ENCODE measurements at places on chromosomes 12 and 14.
A peak's percentile ranks its signal among the peaks of the same experiment; 100 is the strongest.

GRCh38 chr12:46219132-46219876 is 49.5 kb downstream of the SLC38A1 start:
- no peak for DNase-seq

GRCh38 chr14:103762036-103762435 is 46.4 kb downstream of the ZFYVE21 start:
- no peak for DNase-seq

- no peak for DNase-seq
Measured at GRCh38 chr14:90836692-90837063, 20.4 kb upstream of the TTC7B start.

GRCh38 chr12:7293670-7294069 is 10.2 kb upstream of the ACSM4 start:
- no peak for DNase-seq

DNA sequence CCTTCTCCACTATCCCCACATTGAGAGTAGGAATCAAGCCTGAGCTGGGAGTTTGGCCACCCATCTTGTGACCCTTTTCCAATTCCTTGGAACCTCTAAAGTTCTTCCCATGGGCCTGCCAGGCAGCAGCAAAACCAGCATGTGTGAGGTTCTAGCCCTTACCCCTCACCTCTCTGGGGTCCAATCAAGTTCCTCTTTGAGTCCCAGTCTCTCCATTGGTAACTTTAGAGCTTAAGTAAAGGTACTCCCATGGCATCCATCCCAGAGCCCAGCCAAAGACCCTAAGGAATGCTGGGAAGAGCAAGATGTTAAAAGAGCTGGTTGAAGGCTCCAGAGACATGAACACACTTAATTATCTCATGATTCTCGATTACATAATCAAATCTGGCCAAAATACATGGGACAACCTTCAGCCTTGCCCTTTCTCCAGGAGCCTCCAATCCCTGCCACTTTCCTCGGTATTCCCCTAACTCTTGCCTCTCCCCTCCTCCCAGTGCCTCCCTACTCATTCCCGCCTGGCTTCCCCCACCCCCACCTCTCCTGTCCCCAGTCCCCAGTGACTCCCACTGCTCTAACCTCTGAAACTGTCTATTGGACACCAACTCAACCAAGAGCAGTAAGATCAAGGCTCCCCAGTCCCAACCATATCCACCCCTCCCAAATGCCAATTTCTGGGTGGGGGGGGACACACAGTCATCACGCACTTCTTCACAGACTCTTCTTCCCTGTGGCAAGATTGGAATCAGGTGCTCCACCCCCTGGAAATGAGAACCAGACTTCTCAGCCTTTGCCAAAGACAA is 4.8 kb upstream of the TNS2 start:
- no peak for DNase-seq

- DNase-seq = no peak
Measured at GRCh38 chr12:54442099-54442498, 23.0 kb upstream of the ITGA5 start.

GRCh38 chr14:85172290-85172689 is 357.7 kb upstream of the FLRT2 start:
- DNase-seq = no peak

DNA sequence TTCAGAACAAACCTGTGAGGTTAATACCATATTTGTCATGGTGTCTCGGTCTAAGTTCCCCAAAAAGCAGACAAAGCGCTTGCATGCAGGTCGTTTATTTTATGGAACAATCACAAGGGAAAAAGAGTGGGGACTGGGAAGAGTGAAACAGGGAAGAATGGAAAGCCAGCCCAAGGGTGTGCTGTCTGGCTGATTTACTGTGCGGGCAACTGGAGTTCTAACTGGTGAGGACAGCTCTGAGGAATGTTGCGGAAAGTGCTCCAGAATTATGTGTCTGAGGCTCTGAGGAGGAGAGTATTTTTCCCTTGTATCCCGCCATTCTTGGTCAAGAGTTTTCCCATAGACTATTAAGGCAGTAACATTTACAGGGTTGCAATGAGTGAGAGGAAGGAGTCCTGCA is 465.4 kb downstream of the RMST start:
- no peak for DNase-seq

- DNase-seq = peak; percentile 79
Measured at GRCh38 chr12:28222081-28222700, 31.9 kb downstream of the CCDC91 start.

DNA sequence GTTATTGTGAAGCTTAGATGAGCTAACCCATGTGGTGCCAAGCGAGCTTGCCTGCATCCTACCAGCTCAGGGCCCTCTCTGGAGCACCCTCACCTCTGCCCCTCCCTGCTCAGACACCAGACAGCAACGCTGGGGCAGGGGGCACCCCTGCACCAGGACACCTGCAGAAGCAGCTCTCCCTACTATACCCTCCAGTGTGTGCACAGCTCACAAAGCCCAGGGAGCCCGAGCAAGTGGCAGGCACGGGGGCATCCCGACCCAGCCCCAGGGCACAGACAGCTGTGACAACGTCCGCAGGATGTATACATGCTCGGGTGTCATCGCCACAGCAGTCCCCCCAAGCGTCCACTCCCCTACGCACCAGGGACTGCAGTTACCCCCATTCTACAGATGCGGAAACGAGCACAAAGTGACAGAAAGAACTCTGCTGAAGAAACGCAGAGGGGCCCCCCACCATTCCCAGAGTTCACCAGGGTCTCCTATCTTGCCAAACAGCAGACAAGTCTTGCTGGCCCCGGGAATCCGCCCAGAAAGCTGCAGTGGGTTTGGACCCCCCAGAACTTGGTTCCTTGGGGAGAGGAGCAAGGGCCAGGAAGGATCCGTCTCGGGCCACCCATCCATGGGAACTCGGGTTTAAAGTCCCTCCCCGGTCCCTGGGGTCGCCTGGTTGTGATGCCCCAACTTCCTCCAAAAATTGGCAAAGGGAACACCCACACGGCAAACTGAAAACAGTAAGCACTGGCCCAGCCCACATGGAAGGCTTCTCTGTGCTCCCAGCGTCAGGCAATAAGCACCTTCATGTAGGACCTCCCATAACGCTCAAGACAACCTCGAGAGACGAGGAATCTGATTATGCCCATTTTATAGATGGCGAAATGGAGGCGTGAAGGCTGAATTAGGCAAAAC is 12.0 kb downstream of the NCOR2 start:
- no peak for DNase-seq

GRCh38 chr12:14473707-14474287 is 93.9 kb downstream of the PLBD1 start:
- DNase-seq = no peak

DNA sequence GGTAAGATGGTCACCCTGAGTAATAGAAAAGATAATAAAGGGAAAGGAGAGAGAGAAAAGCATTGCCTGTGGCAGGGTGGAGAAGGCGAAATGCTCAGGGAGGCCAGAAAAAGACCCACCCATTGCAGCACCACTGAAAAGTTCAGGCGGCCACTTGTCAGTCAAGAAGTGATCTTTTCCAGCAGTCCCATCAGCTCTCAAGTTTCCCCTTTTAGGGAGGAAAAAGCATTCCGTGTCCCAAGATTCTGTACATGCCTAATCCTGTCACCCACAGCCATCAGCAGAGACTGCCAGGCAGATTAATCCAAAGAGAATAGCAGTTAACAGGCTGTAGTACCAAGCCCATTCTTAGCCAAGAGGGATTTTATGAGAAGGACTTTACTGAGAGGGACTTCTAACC is 11.9 kb downstream of the SLC38A1 start:
- DNase-seq = no peak

DNA sequence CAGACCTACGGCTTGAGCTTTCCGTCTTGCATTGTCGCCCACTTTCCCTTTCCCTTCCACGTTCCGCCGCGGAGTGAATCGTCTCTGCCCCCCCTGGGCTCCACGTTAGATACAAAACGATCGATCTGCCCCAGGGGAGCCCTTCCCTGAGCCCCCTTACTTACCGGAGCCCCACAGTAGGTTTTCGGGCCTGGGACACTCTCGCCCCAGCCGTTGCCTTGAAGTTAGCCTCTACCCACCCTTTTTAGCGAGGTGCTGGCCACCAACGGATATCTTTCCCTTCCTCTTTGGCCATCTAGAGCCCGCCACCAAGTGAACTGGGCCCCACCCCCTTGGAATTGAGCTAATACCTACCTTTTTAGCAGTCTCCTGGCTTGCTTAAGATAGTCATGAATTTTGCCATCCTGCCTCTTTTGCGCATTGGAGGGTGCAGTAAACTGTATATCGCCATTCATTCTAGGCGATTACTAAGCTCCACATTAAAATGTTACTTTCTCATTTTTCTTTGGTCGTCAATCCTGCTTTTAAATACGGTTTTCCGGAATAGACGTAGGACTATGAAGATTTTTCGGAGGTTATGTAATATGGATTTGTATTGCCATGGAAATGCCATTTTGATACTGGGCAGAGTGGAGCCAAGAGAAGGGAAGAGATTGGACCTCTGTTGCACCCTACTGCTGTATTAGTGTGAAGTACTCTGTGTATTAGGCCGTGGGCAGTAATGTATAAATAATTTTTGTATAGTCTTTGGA is 764 bp downstream of the RBM25 start:
- no peak for DNase-seq

DNA sequence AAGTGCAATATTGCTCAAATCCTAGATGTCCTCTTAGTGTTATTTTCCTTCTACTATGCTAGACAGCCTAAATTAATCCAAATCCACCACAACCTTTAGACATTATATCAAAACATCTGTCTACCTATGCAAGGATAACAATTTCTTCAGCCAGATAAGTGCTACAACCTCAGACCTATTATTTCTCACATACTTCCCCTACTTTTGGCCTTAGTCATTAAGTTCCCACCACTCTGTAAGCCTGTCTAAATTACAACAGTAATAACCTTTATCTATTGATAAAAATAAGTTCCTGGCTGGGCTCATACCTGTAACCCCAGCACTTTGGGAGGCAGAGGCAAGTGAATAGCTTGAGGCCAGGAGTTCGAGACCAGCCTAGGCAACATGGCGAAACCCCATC is 74.0 kb downstream of the KIF21A start:
- no peak for DNase-seq

GRCh38 chr14:71248194-71248593 is 340.9 kb downstream of the PCNX1 start:
- no peak for DNase-seq

GRCh38 chr14:52355016-52355431 is 40.9 kb downstream of the PTGER2 start:
- no peak for DNase-seq

DNA sequence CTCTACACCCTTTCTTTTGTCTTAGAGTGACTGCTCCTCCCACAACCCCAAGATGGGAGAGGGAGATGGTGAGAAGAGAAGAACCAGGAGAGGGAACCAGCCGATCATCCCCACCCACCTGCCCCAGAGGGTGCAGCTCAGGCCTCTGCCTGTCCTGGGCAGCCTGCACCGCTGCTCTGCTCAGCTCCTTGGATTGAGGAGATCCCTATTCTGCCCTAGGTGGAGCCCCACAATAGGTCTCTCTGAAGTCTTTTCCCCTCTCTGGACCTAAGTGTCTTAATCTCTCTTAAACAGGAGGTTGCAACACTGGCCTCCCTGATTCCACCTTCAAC is 2.2 kb downstream of the ANKRD33 start:
- no peak for DNase-seq

Measured in CD4-positive, alpha-beta T cell treated with Interleukin-2 at 100 ng/mL for 4 hours (primary cell).